ENCODE measurements at places on chromosomes 16 and 17.

- no peak for DNase-seq
- no peaks in the 10 kb centered on the region for H3K4me1 ChIP-seq
- H3K27me3 ChIP-seq: no peaks in the 10 kb centered on the region
- H3K27ac ChIP-seq: no peak overlapping the region
These were observed 47.6 kb downstream of the MED13 start for GRCh38 chr17:62017496-62017895.

DNA sequence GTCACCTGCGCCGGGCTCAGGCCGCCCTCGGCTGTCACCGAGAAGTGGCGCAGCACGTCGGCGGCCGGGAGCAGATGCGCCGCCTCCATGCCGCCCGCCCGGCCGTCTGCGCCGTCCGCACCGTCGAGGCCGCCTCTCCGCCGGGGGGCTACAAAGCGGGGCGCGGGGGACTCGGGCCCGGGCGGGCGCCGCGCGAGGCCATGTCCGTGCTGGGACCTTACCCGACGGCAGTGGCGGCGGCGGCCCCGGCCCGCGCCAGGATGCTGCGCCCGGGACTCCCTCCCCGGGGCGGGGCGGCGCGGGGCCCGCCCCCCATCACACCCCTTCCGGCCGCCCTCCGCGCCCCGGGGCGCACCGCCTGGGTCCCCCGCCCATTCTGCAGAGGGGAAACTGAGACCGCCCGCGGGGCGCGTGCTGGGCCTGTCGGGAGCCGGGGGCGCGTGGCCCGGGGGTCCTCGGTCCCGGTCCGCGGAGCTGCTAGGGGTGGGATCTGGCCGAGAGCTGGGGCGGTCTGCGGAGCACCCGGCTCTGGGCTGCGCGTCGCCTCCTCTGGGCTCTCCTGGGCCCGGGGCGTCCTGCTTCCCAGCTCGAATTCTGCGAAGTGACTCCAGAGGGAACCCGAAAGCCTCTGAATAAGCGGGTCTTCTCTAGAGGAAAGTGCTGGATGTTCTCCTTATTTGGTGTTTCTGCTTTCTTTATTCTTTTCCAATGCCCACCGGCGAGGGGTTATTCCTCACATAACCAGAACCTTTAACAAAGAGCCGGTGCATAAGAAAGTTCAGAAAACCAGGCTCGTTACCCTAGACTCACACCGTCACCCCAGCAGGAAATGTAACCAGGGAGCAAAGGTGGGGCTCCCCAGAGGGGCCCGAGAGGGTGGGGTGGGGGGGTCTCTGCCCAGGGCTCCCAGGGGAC is at the start of gene ATP2A3:
ATP2A3 (minus strand) TSS at position 235 of the 915 bp plus-strand sequence; CDS start at position 89, 146 bp downstream.
- H3K27ac ChIP-seq: no peak within 1 kb of the TSS
- H3K4me1 ChIP-seq: no peaks in the 10 kb centered on the region
- DNase-seq: no peak
- peak within 1 kb of the TSS; percentile 29 for H3K4me3 ChIP-seq
- H3K27me3 ChIP-seq: peaks cover 5% of the 10 kb centered on the region

DNA sequence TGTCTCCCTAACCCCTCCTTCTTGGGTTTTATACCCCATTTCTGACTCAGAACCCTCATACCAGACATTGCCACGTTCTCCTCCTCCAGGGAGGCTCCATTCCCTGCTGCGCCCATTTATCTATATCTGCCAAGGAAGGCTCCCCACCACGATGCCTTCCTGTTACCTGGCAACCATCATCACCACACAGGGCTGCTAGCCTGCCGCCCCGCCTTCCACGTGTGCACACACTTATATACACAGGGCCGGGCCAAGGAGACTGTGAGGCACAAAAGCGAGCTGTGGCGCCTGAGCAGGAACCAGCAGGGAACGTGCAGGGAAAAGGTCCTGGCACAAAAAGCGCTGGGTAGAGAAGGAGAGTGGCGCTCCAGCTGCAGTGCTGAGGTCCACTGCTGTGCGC is 261.8 kb downstream of the CBLN1 start:
- no peak for DNase-seq
- no peaks in the 10 kb centered on the region for H3K4me1 ChIP-seq
- no peaks in the 10 kb centered on the region for H3K27me3 ChIP-seq
- H3K4me3 ChIP-seq: no peak overlapping the region
- H3K27ac ChIP-seq: no peak overlapping the region
- H3K36me3 ChIP-seq: no peaks in the 10 kb centered on the region

DNA sequence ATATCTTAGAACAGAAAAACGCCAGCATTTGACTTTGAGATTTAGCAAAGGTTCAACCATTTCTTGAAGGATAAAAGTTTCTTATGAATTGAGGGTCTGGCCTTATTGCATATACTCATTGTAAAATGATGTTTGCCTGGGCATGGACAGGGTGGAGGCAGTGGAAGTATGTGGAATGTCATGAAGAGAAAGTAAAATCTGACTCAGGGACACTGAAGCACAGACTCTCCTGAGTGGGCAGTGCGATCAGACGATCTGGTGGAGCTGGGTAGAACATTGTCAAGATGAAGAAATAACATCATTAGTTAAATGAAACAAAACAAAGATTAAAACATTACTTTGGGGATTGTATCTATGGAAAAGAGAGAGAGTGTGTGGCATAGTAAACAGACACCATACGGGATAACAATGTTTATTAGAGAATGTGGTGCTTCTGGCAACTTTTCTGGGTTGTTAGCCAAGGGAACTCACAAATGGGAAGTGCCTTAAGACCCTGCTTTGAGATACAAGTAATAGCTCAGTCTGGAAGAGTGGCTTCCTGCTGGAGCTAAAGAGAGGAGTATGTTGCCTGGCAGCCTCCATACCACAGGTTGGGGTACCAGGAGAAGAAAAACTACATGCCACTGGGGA is 4.4 kb downstream of the MAP3K3 start:
- peaks cover 24% of the 10 kb centered on the region for H3K4me1 ChIP-seq
- no peaks in the 10 kb centered on the region for H3K27me3 ChIP-seq
- DNase-seq: no peak
- no peak overlapping the region for H3K27ac ChIP-seq

DNA sequence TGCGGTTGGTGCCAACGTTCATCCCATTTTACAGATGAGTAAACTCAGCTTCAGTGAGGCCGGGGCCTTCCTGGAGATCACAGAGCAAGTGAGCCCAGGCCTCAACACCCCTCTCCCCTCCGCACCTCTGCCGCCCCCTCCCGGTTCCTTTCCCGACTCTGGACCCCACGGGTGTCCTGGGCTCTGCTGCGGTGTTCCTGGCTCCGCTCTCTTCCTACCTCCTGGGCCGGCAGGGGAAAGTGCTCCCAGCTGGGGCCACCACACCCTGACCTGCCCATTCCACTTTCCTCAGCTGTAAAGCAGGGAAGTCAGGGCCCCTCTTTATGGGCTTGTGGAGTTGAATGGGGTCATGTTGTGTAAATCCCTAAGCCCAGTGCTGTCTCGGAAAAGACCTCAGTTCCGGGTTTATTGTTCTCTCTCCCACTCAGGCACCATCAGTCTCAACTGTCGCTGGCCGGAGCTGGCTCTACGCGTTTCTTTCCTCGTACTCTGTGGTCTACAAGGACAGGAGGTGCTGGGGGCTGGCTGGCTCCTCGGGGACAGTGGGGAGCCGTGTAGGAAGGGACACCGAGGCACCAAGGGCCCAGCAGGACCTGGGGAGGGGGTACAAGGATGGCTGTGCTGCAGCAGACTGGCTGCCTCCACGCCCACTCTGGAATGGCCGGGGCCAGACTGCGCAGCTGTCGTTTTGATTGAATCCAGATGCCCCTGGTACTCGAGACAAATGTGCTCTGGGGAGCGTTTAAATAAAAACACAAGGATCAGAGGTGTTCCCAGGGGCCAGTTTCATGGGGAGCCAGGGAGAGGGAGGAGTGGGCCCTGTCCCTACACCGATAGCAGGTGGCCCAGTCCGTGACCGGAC is 21.7 kb upstream of the ACSF3 start:
- H3K27ac ChIP-seq: no peak overlapping the region
- peaks cover 3% of the 10 kb centered on the region for H3K27me3 ChIP-seq
- no peaks in the 10 kb centered on the region for H3K4me1 ChIP-seq
- no peak overlapping the region for H3K4me3 ChIP-seq

All from kidney (tissue), 22 donors.